ENCODE measurements at places on chromosomes 12 and 14.

GRCh38 chr12:67980391-67980790, 8.9 kb upstream of the IFNG-AS1 start:
- DNase-seq, result no peak
- H3K27ac ChIP-seq, result no peak overlapping the region
- no peak overlapping the region for H3K4me3 ChIP-seq
- no peaks in the 10 kb centered on the region for H3K27me3 ChIP-seq
- H3K36me3 ChIP-seq, result no peaks in the 10 kb centered on the region

- DNase-seq, result no peak
- H3K27ac ChIP-seq, result no peak overlapping the region
- H3K4me3 ChIP-seq, result no peak overlapping the region
- peaks cover 3% of the 10 kb centered on the region for H3K27me3 ChIP-seq
These were observed 141.2 kb upstream of the NOS1 start for GRCh38 chr12:117502633-117503032.

GRCh38 chr14:98956661-98957060, 315.3 kb downstream of the BCL11B start:
- H3K27me3 ChIP-seq, result peaks cover 2% of the 10 kb centered on the region
- no peak overlapping the region for H3K4me3 ChIP-seq
- no peak overlapping the region for H3K27ac ChIP-seq
- no peaks in the 10 kb centered on the region for H3K4me1 ChIP-seq

- no peaks in the 10 kb centered on the region for H3K27me3 ChIP-seq
- DNase-seq, result no peak
- no peaks in the 10 kb centered on the region for H3K4me1 ChIP-seq
- no peak overlapping the region for H3K27ac ChIP-seq
- no peaks in the 10 kb centered on the region for H3K36me3 ChIP-seq
These were observed 33.6 kb downstream of the KCNA1 start for GRCh38 chr12:4943067-4943937.

DNA sequence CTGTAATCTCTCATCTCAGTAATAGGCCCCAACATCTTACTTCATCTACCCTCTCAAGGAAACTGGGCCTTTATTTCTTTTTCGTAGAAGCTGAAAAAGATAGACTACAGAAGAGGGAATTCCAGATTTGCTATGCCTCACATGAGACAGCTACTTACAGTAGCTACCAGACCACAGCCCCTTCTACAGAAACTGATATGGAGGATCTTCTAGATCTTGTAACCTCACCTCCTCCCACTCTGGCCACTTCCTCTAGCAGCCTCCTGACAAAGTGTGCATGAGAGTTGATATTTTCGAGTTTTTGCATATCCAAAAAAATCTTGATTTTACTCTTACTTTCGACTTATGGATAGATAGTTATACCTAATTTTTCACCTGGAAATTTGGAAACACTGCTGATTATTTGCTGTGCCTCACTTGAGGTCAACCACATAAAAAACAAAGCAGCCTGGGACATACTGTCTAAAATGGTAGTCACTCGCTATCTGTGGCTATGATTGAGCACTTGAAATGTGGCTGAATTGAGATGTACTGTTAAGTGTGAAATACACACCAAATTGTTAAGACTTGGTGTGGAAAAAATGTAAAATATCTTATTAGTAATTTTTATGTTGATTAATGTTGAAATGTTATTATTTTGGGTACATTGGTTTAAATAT, 86.3 kb upstream of the NID2 start:
- no peak overlapping the region for H3K27ac ChIP-seq
- no peaks in the 10 kb centered on the region for H3K36me3 ChIP-seq
- H3K27me3 ChIP-seq, result peaks cover 3% of the 10 kb centered on the region

DNA sequence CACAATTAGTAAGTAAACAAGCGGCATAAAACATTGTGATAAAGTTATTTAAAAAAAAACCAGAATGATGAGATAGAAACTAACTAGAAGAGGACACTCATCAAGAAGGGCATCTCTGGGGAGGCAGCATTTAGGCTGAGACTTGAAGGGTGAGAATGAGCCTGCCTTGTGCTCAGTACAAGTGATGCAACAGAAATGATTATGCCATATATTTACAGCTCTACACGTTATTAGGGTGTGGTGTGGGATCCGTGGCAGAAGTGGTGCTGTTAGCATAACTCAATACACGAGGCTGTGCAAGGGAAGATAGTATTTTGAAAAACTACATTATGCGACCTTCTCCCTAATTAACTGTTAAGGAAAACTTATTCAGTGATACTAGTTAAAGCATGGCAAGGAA, 178.5 kb upstream of the ATF7IP start:
- DNase-seq, result no peak
- no peak overlapping the region for H3K27ac ChIP-seq

- H3K4me3 ChIP-seq, result no peak overlapping the region
- no peaks in the 10 kb centered on the region for H3K36me3 ChIP-seq
- no peaks in the 10 kb centered on the region for H3K4me1 ChIP-seq
- no peaks in the 10 kb centered on the region for H3K27me3 ChIP-seq
- no peak overlapping the region for H3K27ac ChIP-seq
These were observed 155.7 kb downstream of the GALC start for GRCh38 chr14:87837296-87837695.

DNA sequence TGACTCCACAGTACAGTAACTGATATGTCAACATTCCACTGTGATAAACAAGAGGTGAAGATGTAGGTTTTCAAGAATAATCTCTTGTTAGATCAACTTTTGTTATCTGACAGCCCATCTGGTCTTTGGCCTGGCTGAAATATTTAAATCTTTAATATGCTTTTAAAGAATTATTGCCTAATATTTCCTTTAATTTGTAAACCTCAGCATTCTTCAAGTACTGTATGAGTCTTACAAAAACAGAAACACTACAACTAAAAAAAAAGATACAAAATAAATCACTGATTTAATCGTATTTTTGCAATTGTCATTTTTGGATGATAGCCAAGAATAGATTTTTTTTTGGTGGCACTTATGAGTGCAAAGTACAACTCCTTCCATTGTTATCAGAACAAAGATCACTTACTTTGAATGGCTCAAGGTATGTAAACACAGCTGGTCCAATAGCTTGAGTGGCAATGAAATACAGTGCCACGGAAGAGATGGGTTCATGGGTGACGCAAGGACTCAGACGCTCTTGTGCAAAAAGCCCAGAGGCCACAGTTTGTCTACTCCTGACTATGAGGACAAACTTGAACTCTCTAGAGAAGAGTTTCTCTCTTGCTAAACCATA, 109.5 kb downstream of the PAX9 start:
- no peak overlapping the region for H3K27ac ChIP-seq
- no peaks in the 10 kb centered on the region for H3K36me3 ChIP-seq
- H3K4me3 ChIP-seq, result no peak overlapping the region
- no peak for DNase-seq
- no peaks in the 10 kb centered on the region for H3K27me3 ChIP-seq

DNA sequence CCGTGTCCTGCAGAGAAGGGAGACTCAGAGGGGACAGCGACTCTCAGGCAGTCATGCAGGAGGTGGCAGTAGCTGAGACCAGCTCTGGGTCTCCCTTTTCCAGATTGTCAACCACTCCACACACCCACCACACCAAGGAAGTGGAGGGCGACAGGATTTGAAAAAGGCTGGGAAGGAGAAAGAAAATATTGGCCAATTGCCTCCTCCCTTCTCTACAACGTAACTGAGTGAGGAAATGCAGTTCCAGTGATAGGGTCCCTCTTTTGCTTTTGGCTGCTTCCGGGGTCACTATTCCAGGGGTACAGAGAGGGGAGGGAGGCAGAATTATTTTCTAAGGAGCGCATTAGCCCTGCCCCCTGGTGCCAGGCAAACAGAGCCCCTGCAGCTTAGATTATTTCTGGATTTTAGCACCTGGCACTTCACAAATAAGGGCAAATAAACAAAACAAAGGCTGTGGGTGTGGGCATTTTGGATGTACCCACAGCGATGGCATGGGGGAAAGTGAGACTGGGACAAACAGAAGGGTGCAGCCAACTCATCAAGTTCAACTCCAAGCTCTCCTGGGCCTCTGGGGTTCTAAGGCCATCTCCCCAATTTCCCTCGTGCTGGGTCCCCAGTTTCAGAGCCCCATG, 20.4 kb downstream of the ASB2 start:
- H3K27me3 ChIP-seq, result peaks cover 5% of the 10 kb centered on the region
- no peak overlapping the region for H3K4me3 ChIP-seq
- no peaks in the 10 kb centered on the region for H3K36me3 ChIP-seq
- peaks cover 10% of the 10 kb centered on the region for H3K4me1 ChIP-seq

DNA sequence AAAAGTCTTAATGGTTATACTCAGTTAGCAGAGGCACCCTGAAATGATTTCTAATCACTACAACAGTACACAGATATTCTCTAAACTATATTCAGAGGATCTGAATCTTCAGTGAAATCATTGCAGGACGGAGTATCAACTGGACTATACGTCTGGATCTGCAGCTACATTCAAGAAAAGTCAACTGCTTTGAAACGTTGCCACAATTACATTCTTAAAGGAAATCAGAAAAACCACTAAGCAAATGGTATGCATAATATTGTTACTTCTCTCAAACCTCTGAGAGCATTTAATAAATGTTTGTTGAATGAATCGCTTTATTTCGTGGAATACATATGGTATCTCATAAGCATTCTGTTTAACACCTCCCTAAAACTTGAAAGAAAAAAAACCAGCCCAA, 67.4 kb downstream of the MED13L start:
- H3K4me1 ChIP-seq, result peaks cover 14% of the 10 kb centered on the region
- H3K27ac ChIP-seq, result no peak overlapping the region
- no peak overlapping the region for H3K4me3 ChIP-seq
- no peak for DNase-seq
- peaks cover 3% of the 10 kb centered on the region for H3K27me3 ChIP-seq

GRCh38 chr14:25001156-25001555, 48.8 kb downstream of the STXBP6 start:
- no peak overlapping the region for H3K4me3 ChIP-seq
- no peak overlapping the region for H3K27ac ChIP-seq
- H3K4me1 ChIP-seq, result peaks cover 17% of the 10 kb centered on the region
- no peaks in the 10 kb centered on the region for H3K36me3 ChIP-seq
- H3K27me3 ChIP-seq, result no peaks in the 10 kb centered on the region

GRCh38 chr14:54564868-54565784, 1.8 kb upstream of the SAMD4A start:
- peaks cover 15% of the 10 kb centered on the region for H3K4me1 ChIP-seq
- H3K36me3 ChIP-seq, result no peaks in the 10 kb centered on the region
- no peak overlapping the region for H3K27ac ChIP-seq

DNA sequence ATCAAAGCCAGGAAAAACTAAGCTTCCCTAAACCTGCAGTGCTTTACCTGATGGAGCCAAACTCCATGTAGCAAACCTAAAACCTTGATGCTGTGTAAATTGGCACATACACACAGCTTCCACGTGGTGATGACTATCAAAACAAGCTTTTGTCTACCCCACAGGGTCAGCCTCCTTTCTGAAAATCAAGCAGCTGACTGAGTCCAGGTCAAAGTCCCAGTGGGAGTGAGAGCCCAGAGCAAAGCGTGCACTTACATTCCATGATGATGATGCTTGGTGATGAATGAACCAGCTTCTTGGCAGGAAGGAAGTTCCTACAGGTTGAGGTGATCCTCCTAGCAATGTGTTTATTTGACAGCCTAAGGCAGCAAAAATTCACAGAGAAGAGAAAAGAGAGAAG, 630.0 kb upstream of the TBX3 start:
- no peaks in the 10 kb centered on the region for H3K36me3 ChIP-seq
- H3K4me1 ChIP-seq, result no peaks in the 10 kb centered on the region
- no peak overlapping the region for H3K27ac ChIP-seq
- DNase-seq, result no peak
- H3K27me3 ChIP-seq, result peaks cover 4% of the 10 kb centered on the region
- no peak overlapping the region for H3K4me3 ChIP-seq

GRCh38 chr12:64714551-64714968, 44.6 kb downstream of the GNS start:
- peaks cover 4% of the 10 kb centered on the region for H3K4me1 ChIP-seq
- no peak overlapping the region for H3K27ac ChIP-seq
- DNase-seq, result no peak
- H3K36me3 ChIP-seq, result peaks cover 23% of the 10 kb centered on the region
- no peaks in the 10 kb centered on the region for H3K27me3 ChIP-seq
- no peak overlapping the region for H3K4me3 ChIP-seq

GRCh38 chr12:4471256-4471655, 25.6 kb upstream of the FGF6 start:
- peaks cover 4% of the 10 kb centered on the region for H3K4me1 ChIP-seq
- no peaks in the 10 kb centered on the region for H3K36me3 ChIP-seq

DNA sequence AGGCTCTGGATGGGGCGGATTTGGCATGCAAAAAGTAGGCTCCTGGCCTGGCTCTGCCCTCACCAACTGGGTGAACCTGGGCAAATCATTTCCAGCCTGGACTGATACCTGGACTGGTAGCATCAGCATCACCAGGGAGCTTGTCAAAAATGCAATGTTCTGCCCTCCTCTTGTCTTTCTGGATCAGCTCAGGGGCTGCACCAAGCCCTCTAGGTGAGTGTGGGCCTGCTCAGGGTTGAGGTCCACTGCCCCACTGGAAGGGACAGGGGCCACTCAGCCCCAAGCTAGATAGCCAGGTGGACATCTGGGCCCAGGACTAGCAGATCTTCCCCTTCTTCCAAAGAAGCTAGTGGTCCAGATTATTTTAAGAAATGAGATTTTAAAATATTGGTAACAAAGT, 99.6 kb downstream of the RBM19 start:
- H3K27me3 ChIP-seq, result peaks cover 5% of the 10 kb centered on the region
- no peak overlapping the region for H3K27ac ChIP-seq
- no peak for DNase-seq
- peaks cover 5% of the 10 kb centered on the region for H3K4me1 ChIP-seq
- no peak overlapping the region for H3K4me3 ChIP-seq

DNA sequence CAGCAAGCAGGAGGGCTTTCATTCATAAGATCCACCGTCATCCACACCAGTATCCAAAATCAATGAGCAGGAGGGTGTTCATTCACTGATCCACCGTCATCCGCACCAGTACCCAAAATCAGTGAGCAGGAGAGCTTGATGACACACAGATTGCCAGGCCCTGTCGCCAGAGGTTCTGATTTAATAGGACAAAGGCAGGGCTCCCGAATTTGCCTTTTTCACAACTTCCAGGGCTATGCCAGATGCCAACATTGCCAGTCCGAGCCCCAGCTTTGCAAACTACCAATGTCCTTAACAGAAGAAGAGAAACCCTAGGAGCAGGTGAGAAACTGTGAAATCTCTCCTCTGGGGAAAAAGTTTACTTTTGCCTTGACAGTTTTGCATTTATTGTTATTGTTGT, 115.0 kb downstream of the SLC15A4 start:
- no peak for DNase-seq
- H3K27ac ChIP-seq, result no peak overlapping the region
- H3K4me1 ChIP-seq, result no peaks in the 10 kb centered on the region
- peaks cover 17% of the 10 kb centered on the region for H3K36me3 ChIP-seq

GRCh38 chr12:24839268-24839791, 109.6 kb downstream of the BCAT1 start:
- no peak overlapping the region for H3K27ac ChIP-seq
- H3K36me3 ChIP-seq, result peaks cover 14% of the 10 kb centered on the region
- no peak for DNase-seq
- no peaks in the 10 kb centered on the region for H3K27me3 ChIP-seq

DNA sequence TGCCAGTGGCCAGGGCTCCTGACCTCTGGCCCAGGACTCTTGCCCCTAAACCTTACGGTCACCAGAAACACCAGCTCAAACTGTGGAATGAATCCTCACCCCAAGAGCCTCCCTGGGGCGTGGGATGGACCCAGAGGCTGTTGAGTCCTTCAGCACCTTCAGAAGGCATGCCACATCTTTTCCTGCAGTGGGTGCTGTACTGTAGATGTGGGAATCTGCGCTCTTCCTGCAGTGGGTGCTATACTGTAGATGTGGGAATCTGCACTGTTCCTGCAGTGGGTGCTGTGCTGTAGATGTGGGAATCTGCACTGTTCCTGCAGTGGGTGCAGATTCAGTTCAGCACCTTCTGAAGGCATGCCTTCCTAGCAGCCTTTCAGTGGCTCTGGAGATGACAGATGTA, 1.2 kb downstream of the KRT82 start:
- no peak for DNase-seq
- H3K4me1 ChIP-seq, result peaks cover 8% of the 10 kb centered on the region
- peaks cover 5% of the 10 kb centered on the region for H3K36me3 ChIP-seq
- H3K4me3 ChIP-seq, result no peak overlapping the region
- H3K27ac ChIP-seq, result no peak overlapping the region
